Muscle of leg (tissue), 16 donors: ENCODE measurements at places on chromosomes 1 and 21.

- DNase-seq = no peak
- H3K4me1 ChIP-seq = peaks cover 18% of the 10 kb centered on the region
- no peak overlapping the region for H3K4me3 ChIP-seq
These were observed 51.7 kb downstream of the WLS start for GRCh38 chr1:68180441-68181164.

DNA sequence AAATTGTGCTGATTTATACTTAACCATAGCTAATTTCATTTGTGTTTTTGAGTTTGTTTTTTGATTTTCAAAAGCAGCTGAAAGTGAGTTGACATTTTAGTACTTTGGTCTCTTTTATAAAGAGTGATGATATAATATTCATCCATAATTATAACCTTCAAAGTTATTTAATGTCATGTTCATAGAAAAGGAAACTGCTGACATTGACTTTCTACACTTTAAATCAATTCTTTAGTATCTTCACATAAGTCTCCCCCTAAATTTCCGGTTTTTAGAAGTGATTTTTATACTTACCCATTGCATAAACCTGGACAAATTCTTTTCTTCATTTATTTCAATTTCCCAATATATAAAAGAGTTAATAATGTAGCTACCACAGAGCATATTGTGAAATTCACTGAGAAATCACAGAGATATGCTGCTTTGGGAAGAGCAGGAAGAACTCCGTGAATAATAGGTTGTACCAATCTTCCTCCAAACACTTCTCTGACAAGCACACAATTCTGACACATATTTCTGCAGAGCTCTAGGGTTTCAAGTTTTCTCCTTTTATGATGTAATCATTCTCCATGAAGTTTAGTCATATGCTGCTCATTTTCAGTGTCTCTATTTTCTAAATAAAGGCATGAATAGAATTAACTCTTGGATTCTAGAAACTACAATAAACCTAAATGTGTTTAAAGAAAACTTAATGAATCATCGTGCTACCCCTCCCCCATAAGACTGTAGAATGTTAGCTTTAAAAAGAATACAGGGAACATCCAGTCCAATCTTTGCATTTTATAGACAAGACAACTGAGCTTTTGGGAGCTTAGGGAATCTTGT, 25.6 kb upstream of the CDC42BPA start:
- no peaks in the 10 kb centered on the region for H3K4me1 ChIP-seq
- peak; percentile 14 for DNase-seq

DNA sequence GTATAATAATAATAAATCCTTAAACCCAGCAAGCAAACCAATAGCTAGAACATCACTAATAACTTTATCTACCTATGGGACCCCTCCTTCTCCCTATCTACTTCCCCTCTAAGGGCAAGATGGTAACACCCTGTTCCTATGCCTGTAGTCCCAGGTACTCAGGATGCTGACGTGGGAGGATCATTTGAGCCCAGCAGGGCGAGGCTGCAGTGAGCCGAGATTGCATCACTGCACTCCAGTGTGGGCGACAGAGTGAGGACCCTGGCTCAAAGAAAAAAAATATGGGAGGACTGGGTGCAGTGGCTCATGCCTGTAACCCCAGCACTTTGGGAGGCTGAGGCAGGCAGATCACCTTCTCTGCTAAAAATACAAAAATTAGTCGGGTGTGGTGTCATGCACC, 143.1 kb upstream of the SLC45A1 start:
- no peak for DNase-seq
- no peaks in the 10 kb centered on the region for H3K27me3 ChIP-seq
- peaks cover 8% of the 10 kb centered on the region for H3K4me1 ChIP-seq
- H3K36me3 ChIP-seq = no peaks in the 10 kb centered on the region
- H3K4me3 ChIP-seq = no peak overlapping the region
- no peak overlapping the region for H3K27ac ChIP-seq

GRCh38 chr21:30209601-30210000, 6.3 kb downstream of the CLDN8 start:
- no peaks in the 10 kb centered on the region for H3K27me3 ChIP-seq
- no peaks in the 10 kb centered on the region for H3K36me3 ChIP-seq
- H3K27ac ChIP-seq = no peak overlapping the region
- H3K4me3 ChIP-seq = no peak overlapping the region
- no peak for DNase-seq

- no peaks in the 10 kb centered on the region for H3K27me3 ChIP-seq
- peaks cover 30% of the 10 kb centered on the region for H3K4me1 ChIP-seq
- peak overlapping the region; percentile 62 for H3K27ac ChIP-seq
- no peak overlapping the region for H3K4me3 ChIP-seq
These were observed 45.2 kb downstream of the PLPP3 start for GRCh38 chr1:56534130-56534651.

- H3K4me1 ChIP-seq = no peaks in the 10 kb centered on the region
- H3K4me3 ChIP-seq = no peak overlapping the region
- H3K36me3 ChIP-seq = no peaks in the 10 kb centered on the region
- H3K27me3 ChIP-seq = peaks cover 16% of the 10 kb centered on the region
- H3K27ac ChIP-seq = no peak overlapping the region
- no peak for DNase-seq
These were observed 469.5 kb downstream of the MATN1 start for GRCh38 chr1:30253807-30254440.

- no peak for DNase-seq
- H3K4me3 ChIP-seq = no peak overlapping the region
- H3K27me3 ChIP-seq = no peaks in the 10 kb centered on the region
- H3K4me1 ChIP-seq = peaks cover 8% of the 10 kb centered on the region
- peaks cover 6% of the 10 kb centered on the region for H3K36me3 ChIP-seq
These were observed 175.3 kb downstream of the APP start for GRCh38 chr21:25995278-25995677.

DNA sequence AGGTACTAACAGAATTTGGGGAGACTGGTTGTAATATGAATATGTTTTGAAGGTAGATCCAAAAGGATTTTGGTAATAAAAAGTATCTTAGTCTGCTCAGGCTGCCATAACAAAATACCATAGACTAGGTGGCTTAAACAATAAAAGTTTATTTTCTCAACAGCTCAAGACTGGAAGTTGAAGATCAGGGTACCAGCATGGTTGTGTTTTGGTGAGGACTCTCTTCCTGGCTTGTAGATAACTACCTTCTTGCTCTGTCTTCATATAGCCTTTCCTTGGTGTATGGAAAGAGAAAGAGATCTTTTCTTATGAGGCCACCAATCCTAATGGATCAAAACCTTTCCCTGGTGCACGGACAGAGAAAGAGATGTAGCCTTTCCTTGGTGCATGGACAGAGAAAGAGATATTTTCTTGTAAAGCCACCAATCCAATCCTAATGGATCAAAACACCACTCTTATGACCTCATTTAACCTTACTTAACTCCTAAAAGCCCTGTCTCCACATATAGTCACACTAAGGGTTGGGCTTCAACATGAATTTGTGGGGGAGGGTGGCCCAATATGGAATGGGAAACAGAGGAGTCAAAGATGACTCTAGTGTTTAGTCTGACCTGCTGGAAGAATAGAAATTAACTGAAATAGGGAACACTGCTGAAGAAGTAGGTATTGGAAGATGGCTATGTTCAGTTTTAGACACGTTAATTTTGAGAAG, 5.4 kb upstream of the TSNAX start:
- H3K4me3 ChIP-seq = no peak overlapping the region
- no peaks in the 10 kb centered on the region for H3K27me3 ChIP-seq
- no peak for DNase-seq
- no peaks in the 10 kb centered on the region for H3K36me3 ChIP-seq
- H3K4me1 ChIP-seq = peaks cover 7% of the 10 kb centered on the region
- H3K27ac ChIP-seq = no peak overlapping the region

DNA sequence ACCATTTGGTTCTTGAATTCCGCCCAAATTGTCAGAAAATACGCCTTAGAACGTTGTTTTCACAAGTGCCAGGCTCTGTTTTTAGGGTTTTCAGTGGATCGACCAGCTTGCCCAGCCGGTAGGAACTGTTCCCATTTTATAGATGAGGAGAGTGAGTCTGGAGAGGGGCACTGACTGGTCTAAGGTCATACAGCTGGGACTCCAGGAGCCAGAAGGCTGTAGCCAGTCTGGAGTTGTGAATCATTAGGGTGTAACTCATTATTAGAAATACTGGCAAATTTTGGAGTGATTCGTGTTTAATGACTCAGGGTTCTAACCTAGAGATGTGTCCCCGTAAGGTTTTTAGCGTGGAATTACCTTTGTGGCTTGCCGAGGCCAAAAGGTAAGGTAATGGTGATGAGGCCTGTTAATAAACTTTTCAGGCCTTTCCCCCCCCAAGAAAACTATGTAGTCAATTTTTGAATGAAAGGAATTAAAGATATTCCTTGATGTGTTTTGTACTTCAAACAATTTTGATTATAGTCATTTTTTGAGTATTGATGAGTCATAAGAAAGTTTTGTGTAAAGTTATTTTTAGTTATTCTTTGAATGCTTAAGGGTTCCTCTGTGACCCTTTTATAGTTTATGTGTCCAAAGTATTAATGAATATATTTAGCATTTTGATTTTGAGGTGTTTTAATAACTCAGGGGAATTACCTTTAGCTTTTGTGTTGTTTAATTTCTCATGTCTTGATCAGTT, 2.1 kb downstream of the DYRK1A start:
- no peaks in the 10 kb centered on the region for H3K27me3 ChIP-seq
- no peak for DNase-seq
- peak overlapping the region; percentile 92 for H3K27ac ChIP-seq
- peak overlapping the region; percentile 84 for H3K4me3 ChIP-seq
- H3K4me1 ChIP-seq = peaks cover 15% of the 10 kb centered on the region

DNA sequence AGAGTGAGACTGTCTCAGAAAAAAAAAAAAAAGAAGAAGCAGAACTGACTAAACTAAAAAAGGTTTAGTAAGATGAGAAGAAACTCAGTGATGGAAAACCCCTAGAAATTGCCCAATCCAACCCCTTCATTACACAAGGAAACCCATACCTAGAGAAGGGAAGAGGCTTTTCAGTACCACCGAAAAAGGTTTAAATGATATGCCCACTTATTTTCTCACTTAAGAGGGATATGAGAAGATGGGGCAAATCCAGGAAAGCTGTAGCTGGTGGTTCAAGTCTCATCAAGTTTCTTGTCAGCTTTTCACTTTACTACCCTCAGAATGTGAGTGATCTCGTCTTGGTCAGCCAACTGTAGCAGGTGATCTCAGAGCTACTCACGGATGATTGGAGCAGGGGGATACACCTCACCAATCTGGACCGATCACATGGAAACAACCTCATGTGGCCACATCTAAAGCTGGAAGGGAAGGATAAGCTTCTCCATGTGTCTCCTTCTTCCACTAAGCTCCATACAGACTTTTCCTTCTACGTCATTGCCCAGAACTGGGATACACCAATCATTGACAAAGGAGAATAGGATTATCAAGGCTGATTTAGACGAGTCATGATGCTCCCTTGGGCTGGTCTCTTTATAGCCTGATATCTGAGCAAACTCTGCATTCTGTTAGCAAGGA, 126.7 kb upstream of the POU3F1 start:
- H3K4me3 ChIP-seq = no peak overlapping the region
- H3K27ac ChIP-seq = no peak overlapping the region
- H3K4me1 ChIP-seq = no peaks in the 10 kb centered on the region
- H3K27me3 ChIP-seq = peaks cover 8% of the 10 kb centered on the region

DNA sequence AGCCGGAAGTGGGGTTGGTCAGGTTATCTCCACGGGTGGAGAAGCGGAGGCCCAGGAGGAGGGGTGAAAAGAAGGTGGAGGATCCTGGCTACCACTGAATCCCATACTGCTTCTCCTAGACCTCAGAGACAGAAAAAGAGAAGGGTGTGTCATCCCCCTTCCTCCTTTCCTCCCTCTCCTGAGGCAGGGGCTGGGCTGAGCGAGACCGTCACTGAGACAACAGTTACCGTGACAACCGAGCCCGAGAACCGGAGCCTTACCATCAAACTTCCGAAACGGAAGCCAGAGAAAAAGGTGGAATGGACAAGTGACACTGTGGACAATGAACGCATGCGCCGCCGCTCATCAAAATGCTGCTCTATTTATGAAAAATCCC, 42.1 kb upstream of the NBPF3 start:
- no peak overlapping the region for H3K27ac ChIP-seq
- H3K27me3 ChIP-seq = peaks cover 8% of the 10 kb centered on the region
- H3K4me3 ChIP-seq = no peak overlapping the region
- no peaks in the 10 kb centered on the region for H3K36me3 ChIP-seq
- DNase-seq = no peak

DNA sequence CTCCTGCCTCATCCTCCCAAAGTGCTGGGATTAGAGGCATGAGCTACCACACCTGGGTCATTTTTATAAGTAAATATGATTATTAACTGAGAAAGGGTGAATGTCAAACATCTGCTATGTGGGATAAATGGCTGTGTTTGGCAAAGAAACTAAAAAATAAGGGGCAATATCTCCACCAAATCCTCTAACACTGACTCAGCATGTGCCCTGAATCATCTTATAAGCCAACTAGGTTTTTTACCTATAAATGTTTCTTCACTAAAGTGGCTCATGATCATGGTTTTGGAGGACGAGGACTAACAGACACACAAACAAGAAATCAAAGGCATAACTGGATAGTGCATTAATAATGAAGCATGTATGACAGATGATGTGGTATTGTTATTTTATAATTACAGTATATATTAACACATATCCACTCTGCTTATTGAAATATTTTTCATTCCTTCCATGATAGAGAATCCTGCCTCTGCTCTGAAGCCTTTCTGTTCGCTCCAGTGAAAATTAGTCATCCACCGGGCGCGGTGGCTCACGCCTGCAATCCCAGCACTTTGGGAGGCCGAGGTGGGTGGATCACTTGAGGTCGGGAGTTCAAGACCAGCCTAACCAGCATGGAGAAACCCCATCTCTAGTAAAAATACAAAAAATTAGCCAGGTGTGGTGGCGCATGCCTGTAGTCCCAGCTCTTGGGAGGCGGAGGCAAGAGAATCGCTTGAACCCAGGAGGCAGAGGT, 11.7 kb upstream of the ARHGAP29 start:
- no peak overlapping the region for H3K27ac ChIP-seq
- no peaks in the 10 kb centered on the region for H3K36me3 ChIP-seq
- DNase-seq = no peak
- no peak overlapping the region for H3K4me3 ChIP-seq
- H3K4me1 ChIP-seq = peaks cover 3% of the 10 kb centered on the region

GRCh38 chr1:171913385-171913784, 72.1 kb downstream of the DNM3 start:
- H3K4me1 ChIP-seq = no peaks in the 10 kb centered on the region
- no peak overlapping the region for H3K27ac ChIP-seq
- H3K27me3 ChIP-seq = no peaks in the 10 kb centered on the region
- no peak overlapping the region for H3K4me3 ChIP-seq
- no peaks in the 10 kb centered on the region for H3K36me3 ChIP-seq

GRCh38 chr1:3275471-3276340, 178.8 kb upstream of the ARHGEF16 start:
- H3K4me1 ChIP-seq = no peaks in the 10 kb centered on the region
- peaks cover 30% of the 10 kb centered on the region for H3K27me3 ChIP-seq
- H3K36me3 ChIP-seq = no peaks in the 10 kb centered on the region
- no peak overlapping the region for H3K4me3 ChIP-seq
- no peak for DNase-seq

DNA sequence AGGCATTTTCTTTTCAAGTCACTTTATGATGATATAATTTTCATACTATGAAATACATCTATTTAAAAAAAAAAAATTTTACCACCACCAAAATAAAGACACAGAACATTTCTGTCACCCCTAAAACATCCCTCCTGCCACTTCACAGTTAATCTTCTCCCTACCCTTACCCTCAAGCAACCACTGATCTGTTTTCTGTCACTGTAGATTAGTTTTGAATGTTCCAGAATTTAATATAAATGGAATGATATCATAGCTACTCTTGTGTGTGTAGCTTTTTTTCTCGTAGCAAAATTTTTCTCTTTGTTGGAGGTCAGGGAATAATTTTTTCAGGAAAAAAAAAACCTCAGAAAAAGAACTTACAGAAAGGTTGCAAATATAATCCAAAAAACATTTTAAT, 152.7 kb downstream of the RHOU start:
- H3K27ac ChIP-seq = no peak overlapping the region
- no peak for DNase-seq
- H3K4me3 ChIP-seq = no peak overlapping the region
- peaks cover 2% of the 10 kb centered on the region for H3K27me3 ChIP-seq
- H3K4me1 ChIP-seq = no peaks in the 10 kb centered on the region
